Mucosa of gallbladder (tissue), 1 donor: ENCODE measurements at places on chromosomes 5 and 9.

GRCh38 chr5:44619875-44620610 lies 188.7 kb upstream of the MRPS30 start:
- DNase-seq, result no peak

- no peak for DNase-seq
Observed at GRCh38 chr5:173968154-173968797, 20.7 kb upstream of the C5orf47 start.

GRCh38 chr5:149447373-149448367 lies 68.6 kb upstream of the IL17B start:
- no peak for DNase-seq

- no peak for DNase-seq
Observed at GRCh38 chr5:123456242-123456641, 33.0 kb upstream of the CEP120 start.

GRCh38 chr9:746661-747434 lies 94.6 kb upstream of the DMRT1 start:
- DNase-seq, result no peak

GRCh38 chr9:69759021-69759420 lies 790 bp downstream of the PTAR1 start:
- no peak for DNase-seq

DNA sequence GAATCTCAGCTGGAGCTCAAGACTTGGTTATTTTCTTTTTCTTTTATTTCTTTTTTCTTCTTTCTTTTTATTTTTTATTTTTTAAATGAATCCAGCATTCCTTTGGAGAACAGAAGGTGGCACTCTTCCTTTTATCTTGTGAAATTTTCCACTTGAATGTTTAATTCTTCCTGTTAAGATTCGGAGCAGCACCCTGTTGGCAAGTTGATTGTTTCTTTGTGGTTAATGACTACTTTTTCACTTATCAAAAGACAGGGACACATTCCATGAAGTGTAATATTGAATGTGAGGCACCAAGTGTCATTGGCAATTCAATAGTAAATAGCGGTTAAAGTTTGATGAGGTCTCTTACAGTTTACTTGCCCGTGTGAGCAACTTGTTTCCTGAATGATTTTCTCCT lies 240.5 kb upstream of the CHD1 start:
- DNase-seq, result no peak

DNA sequence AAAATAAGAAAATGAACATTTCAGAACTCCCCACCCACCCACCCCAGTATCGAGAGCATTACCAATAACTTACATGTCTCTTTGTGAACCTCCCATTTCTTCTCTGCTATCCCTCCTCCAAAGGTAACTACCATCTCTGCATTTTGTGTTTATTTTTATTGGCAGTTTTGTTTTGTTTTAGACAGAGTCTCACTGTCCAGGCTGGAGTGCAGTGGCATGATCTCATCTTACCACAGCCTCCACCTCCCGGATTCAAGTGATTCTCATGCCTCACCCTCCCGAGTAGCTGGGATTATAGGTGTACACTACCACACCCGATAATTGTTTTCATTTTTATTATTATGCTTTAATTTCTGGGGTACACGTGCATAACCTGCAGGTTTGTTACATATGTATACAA lies 21.7 kb upstream of the GLIS3 start:
- DNase-seq, result no peak
